Dermis microvascular lymphatic vessel endothelial cell (primary cell): ENCODE measurements at places on chromosomes 11 and 22. TPM values are rescaled to one million over a fixed set of nuclear protein-coding genes. Genes with fewer than 3 reads are reported as not detected.

TIGD3 gene
- under 0.01 and 0.26 TPM in 2 replicates for total RNA-seq

SCGB1D2 gene
- not detected in 2 replicates for total RNA-seq

SCGB1C1 gene
- total RNA-seq, result not detected in 2 replicates

PANX2 gene
- total RNA-seq, result 0.13 and 0.63 TPM in 2 replicates

MPEG1 gene
- total RNA-seq, result not detected in 2 replicates

TRIM49D2 gene
- not detected in 2 replicates for total RNA-seq

OR8D1 gene
- total RNA-seq, result not detected in 2 replicates

OR1S2 gene
- not detected in 2 replicates for total RNA-seq

KRTAP5-9 gene
- total RNA-seq, result not detected in 2 replicates

C11orf91 gene
- not detected in 2 replicates for total RNA-seq

CAPN5 gene
- 3.1 and 3.5 TPM in 2 replicates for total RNA-seq

TLCD5 gene
- 4.1 and 7.2 TPM in 2 replicates for total RNA-seq

GALNT18 gene
- 81.3 and 145 TPM in 2 replicates for total RNA-seq

GLB1L2 gene
- total RNA-seq, result 0.25 and 0.39 TPM in 2 replicates

GAB2 gene
- 11.4 and 20.7 TPM in 2 replicates for total RNA-seq

MS4A2 gene
- total RNA-seq, result not detected in 2 replicates

CCDC89 gene
- total RNA-seq, result not detected in 2 replicates

TUBA8 gene
- total RNA-seq, result 0.63 and 0.77 TPM in 2 replicates

SGSM1 gene
- 4.1 and 9.2 TPM in 2 replicates for total RNA-seq

P2RY6 gene
- total RNA-seq, result 0.25 and 0.26 TPM in 2 replicates

RAG2 gene
- not detected in 2 replicates for total RNA-seq

FAM111B gene
- 11.0 and 14.4 TPM in 2 replicates for total RNA-seq

OR51Q1 gene
- total RNA-seq, result not detected in 2 replicates

TNKS1BP1 gene
- total RNA-seq, result 42.0 and 51.5 TPM in 2 replicates
